ENCODE measurements at places on chromosomes 12 and 14.

- no peak for DNase-seq
Measured at GRCh38 chr12:120006258-120006975, 17.4 kb downstream of the BICDL1 start.

DNA sequence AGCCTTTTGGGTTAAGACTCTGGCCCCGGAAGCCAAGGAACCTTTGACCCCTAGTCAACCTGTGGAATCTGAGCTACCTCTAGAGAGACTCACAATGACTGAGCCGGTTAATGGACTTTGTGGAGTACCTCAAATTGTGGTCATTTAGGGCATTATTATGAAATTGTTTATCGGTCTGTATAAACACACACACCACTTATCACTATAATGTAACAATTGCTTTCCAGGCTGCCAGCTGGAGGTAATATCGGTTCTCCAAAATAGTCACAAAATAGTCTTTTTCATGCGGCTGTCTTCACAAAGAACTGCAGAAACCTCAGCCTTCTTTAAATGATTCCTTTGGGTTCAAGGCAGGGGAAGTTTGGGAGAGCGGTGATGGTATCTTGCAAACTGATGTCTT, 144.2 kb downstream of the DACT1 start:
- DNase-seq, result no peak

GRCh38 chr14:103100281-103101121, 6.0 kb downstream of the EXOC3L4 start:
- DNase-seq, result no peak

- no peak for DNase-seq
Measured at GRCh38 chr12:93670104-93670503, 7.1 kb upstream of the CRADD start.

DNA sequence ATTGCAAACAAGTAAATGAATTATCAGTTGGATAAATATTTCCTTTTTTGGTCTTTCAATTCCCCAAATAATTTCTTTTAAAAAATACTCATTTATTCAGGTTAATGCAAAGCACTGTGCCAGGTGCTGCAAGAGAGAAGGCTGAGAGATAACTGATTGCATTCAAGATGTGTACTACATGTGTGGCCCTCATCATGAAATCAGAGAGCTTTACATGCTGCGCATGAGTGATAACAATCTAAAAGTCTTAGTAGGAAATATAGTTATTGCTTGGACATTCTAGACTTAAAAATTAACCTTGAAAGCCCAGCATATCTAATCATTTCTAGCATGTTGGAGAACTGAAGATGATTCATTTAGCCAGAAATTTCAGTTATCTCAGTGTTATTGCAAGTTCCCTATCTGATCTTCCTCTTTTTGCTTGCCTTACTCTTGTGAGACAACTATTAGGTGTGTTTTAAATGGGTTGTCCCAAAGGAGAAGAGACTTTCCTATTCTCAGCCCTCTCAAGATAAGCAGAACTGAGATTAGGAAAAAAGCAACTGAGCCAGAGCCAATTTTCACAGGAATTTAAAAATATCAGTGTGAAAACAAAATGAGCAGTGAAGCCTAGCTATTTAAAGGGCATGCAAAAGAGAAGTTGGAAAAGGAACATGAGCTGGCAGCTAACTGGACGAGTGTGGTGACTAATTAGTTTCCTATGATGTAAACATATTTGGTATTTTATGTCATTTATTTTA, 60.9 kb downstream of the PLEKHA5 start:
- DNase-seq, result peak; percentile 21

- no peak for DNase-seq
Measured at GRCh38 chr12:130746546-130746945, 30.4 kb upstream of the RIMBP2 start.

- no peak for DNase-seq
Measured at GRCh38 chr12:21907948-21908837, 33.0 kb downstream of the ABCC9 start.

GRCh38 chr12:1843641-1844005, 23.3 kb downstream of the LRTM2 start:
- no peak for DNase-seq

- no peak for DNase-seq
Measured at GRCh38 chr12:69658203-69658602, 40.9 kb downstream of the BEST3 start.

- DNase-seq, result no peak
Measured at GRCh38 chr14:100608064-100608463, 20.8 kb upstream of the BEGAIN start.

GRCh38 chr12:113757221-113758002, 208.7 kb downstream of the RBM19 start:
- no peak for DNase-seq

- no peak for DNase-seq
Measured at GRCh38 chr14:58283730-58284129, 14.6 kb upstream of the ARID4A start.

- no peak for DNase-seq
Measured at GRCh38 chr14:28758253-28758884, 8.2 kb upstream of the FOXG1 start.

DNA sequence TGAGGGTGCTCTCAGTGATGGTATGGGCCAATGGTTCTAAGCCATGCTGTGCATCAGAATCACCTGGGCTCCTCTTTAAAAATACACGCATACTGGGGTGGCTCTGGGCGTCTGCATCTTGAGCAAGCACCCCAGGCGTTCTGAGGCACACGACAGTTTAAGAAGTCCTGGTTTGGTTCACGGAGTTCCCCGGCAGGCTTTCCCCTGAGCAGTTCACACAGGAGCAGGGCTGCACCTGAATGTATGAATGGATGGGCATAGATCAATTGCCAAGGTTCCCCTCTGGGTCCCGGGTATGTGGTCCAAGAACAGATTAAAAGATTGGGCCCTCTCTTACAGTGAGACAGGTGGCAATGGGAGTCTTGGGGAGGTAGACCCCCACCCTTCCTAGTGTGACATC, 395.3 kb downstream of the DPF3 start:
- no peak for DNase-seq

DNA sequence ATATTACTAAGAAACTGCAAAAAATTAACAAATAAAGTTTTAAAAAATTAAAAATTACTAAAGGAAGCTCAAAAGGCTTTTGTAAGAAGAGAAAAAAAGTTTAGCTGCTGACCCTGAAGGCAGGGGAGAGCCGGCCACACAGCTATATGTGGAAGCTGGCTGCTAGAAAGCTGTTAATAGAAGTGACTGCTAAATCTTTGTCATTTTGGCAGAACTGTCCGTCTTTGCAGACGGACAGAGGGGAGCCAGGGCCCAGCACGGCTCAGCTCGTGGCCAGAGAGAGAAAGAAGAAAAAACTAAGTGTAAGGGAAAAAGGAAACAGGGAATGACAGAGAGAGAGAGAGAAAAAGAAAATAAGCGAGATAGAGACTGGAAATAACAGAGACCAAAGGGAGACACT, 27.9 kb downstream of the PRMT8 start:
- no peak for DNase-seq

- no peak for DNase-seq
Measured at GRCh38 chr14:44866770-44867169, 95.0 kb downstream of the KLHL28 start.

DNA sequence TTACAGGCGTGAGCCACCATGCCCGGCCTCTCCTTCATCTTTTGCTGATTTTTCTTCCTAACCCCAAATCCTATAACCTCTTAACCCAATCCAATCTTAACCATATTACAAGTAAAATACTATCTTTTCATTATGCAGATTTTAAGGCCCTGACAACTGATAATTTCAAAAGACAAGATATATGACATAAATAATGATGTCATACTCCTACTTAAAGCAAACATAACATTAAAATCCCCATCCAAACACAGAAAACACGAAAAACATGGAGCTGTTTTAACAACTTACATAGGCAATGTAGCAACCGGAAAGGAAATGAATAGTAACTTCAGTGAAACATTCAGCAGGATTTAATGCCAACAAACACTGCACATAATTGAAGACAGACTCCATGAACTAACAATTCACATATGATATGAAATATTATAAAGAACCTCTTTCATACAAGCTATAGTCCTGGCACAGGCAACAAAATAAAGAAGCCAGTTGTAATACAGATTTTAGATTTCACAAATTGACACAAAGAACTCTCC, 21.5 kb downstream of the USP44 start:
- no peak for DNase-seq

GRCh38 chr14:54627219-54627539, 60.3 kb downstream of the SAMD4A start:
- no peak for DNase-seq

DNA sequence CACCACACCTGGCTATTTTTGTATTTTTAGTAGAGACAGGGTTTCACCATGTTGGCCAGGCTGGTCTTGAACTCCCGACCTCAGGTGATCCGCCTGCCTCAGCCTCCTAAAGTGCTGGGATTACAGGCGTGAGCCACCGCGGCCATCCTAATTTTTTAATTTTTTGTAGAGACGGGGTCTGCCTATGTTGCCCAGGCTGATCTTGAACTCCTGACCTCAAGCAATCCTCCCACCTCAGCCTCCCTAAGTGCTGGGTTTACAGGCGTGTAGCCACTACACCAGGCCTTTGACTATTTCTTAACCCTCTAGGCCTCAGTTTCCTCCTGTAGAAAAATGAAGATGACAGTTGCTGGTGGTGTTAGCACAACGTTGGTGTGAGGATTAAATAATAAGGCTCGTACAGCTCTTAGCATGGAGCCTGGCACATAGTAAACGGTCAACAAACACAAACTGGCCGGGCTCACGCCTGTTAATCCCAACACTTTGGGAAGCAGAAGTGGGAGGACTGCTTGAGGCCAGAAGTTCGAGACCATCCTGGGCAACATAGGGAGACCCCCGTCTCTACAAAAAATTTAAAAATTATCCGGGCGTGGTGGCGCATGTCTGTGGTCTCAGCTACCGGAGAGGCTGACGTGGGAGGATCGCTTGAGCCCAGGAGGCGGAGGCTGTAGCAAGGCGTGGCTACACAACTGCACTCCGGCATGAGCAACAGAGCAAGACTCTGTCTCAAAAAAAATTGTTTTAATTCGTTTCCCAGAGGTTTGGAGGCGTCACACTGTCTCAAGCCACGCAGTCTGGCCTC, 979 bp downstream of the DDX54 start:
- no peak for DNase-seq

Measured in RCC 7860 (cell line).